ENCODE measurements at places on chromosomes 5 and 9.

DNA sequence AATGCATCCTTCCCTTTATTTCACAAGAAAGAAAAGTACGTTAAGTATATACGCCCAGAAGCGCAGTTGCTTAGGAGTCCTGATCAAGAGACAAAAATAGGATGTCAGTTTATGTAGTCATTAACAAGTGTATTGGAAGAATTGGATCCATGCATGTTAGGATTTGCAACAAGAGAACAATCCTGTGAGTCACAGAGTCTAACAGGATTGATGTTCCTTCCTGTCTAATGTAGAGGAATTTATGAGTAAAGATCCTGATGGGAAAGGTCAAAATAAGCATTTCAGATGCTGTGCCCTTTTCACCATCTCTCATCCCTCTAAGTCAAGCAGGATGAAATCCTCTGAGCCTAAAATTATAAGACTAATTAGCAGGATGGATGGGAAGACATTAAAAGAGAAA lies 406.0 kb upstream of the GRIA1 start:
- no peak for DNase-seq

- DNase-seq, result no peak
Observed at GRCh38 chr5:112124788-112125187, 294.3 kb downstream of the EPB41L4A start.

DNA sequence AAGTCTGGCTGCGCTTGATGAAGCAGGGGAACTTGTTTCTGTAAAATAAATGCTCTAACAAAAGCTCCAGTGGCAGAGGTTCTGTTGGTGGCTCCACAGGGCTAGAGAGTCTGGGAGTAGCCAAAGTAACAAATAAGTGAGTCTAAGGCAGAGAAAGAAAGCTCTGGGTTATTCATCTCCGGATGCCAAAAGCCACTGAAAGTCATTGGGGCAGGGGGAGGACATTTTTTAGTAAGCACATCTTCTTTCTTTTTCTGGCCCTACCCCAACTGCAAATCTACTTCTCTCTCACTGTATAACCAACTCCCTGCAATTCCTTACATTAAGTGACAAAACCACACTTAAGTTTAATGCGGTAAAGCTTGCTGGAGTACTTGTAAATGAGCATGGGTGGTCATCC lies 141.6 kb downstream of the INSYN2B start:
- DNase-seq, result no peak

DNA sequence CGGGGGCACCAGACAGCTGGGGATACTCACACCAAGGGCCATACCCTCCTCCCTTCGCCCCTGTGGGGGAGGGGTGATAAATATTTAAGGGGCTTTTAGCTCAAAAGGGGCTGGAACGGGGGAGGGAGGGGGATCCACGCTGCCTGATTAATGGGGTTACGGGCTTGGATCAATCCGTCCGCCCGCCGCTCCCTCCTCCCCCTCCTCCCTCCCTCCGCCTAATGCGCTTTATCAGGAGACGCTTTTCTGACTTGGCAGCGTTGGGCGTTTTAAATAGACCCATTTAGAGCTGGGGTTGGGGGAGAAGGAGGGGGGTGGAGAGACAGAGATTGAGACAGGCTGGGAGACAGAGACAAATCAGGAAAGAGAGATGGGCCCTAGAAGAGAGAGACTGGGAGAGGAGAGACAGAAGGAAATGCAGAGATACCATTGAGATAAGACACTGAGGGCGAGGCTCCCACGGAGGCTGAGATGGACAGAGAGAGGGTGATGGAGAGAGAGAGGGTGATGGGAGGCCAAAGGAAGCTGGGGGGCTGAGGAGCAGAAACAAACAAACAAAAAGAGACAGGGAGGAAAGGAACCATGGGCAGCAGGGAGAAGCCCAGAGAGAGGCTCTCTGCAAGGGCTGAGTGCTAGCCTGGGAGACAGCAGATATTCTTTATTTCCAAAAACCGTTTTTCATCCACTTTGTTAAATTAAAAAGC lies 10.3 kb downstream of the CNTFR start:
- DNase-seq, result no peak

DNA sequence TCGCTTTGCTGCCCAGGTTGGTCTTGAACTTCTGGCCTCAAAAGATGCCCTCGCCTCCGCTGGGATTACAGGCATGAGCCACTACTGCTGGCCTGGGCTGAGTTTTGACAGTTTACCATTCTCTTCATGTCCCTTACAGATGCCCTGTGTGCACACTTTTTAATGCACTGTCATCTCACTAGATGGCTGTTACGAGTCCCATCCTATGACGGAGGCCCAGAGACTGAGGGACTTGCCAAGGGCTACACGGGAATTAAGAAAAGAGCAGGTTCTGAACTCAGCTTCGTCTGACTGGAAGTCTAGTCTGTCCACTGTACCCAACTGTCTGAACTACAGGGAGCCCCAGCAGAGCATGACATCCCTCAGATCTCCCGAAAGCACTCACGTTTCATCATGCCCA lies 63.9 kb downstream of the ARHGEF37 start:
- no peak for DNase-seq

DNA sequence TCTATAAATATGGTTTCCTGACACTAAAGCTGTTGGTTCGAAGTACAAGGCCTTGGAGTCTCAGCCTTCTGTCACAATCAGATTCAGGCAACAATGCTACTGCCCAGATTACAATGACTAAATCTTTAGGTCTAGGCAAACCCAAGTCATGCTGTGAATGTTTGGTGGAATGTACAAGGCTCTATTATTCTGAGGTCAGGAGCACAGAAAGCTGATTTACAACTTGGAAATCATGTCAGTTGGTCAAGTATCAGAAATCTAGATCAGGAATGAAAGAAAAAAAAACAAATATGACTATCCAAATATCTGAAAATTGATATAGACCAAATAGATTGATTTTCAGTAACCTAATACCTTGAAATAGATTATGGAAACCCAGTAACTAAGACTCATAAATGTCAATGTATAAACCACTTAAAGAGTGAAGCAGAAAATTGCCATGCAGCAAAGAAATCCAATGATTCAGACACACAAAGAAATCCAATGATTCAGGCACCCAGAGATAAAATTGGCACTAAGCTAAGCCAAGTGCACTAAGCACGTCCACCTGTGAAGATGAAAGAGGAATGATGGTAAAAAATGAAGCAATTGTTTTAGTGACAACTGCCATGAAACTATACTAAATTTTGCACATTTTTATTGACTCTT lies 588.0 kb upstream of the TUSC1 start:
- no peak for DNase-seq

GRCh38 chr9:128409978-128410377 lies 10.7 kb upstream of the CERCAM start:
- no peak for DNase-seq

Measured in IMR-90 (cell line).